ENCODE measurements at places on chromosomes 4 and X.

GRCh38 chr4:76674983-76675382, 223.0 kb downstream of the SOWAHB start:
- no peak for DNase-seq

DNA sequence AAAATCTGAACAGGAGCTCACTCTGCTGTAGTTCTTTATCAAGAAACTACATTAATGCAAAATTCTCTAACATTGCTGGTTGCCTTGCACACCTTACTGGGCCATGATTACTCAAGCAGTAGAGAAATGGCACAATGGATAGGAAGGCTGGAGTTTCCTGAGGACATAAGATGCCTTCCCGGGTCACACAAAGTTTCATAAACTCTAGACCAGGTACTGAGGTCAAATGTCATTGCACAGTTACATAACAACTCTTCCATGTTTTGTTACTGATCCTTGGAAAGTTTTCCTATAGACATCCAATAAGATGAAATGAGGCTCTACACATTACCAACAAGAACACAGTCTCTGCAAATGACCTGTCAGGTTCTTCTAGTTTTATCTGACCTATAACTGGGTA, 9.9 kb downstream of the TEC start:
- no peak for DNase-seq

- DNase-seq: no peak
These were observed 55.7 kb upstream of the CLNK start for GRCh38 chr4:10740251-10740650.

- DNase-seq: no peak
These were observed 43.8 kb upstream of the ARHGAP24 start for GRCh38 chr4:85431156-85431555.

DNA sequence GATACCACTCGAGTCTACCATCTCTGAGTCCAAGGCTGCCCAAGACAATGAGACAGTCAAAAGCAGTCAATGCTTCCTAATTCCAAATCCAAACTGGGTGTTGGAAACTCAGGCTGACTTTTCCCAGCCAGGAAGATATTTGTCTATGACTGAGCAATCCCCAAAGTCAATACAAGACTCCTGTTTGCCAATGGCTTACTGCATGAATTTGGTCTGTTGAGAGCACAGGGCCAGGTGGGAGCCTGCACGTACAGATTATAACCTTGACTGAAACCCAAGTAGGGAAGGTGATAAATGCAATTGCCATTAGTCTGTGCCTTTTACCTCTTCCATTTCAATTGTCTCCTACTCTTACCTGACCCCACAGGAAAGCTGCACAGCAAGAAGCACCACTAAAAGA, 72.6 kb upstream of the PPARGC1A start:
- DNase-seq: no peak

All from stimulated activated CD4-positive, alpha-beta T cell treated with anti-CD3 and anti-CD28 coated beads, Interleukin-1b, Interleukin-23, amount 100 ng/mL, for 48 hours (primary cell).